Brain pericyte (primary cell): ENCODE measurements at places on chromosomes 1 and 21.

- no peak for DNase-seq
Observed at GRCh38 chr1:154779551-154780189, 90.4 kb downstream of the KCNN3 start.

DNA sequence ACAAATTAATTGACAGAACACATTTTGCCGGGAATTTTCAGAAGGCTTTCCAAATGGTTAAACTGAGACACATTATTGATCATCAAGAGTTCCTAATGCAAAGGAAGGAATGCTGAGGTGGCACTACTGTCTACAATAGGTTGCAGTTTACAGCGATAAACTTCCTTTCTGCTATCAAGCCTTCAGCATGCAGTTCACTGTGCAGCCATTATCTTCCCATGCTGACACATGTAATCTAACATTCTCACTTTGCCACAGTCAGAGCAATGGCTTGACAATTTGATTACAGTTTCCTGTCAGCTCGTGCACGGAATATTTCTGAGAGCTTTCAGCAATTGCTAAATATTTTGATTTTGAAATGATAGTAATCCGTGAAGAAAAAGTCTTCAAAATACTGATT is 166.9 kb upstream of the PRMT6 start:
- no peak for DNase-seq

DNA sequence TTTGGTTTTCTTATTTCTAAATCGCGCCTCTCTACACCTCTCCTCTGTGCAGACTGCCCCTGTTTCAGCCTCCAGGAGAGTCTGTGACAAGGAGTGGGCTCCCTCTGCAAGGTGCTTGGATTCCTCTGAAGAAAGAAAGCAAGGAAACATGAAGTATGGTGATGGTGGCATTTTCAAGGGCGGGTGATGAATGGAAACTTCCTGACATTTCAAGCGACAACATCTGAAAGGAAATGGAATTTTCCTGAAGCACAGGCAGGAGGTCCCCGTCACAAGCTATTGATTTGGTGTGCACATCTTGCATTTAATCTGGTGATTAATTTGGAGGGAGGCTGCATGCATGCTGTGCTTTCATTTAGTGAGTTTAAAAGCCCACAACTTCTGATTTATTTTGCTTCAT is 164.6 kb upstream of the FGGY start:
- no peak for DNase-seq

DNA sequence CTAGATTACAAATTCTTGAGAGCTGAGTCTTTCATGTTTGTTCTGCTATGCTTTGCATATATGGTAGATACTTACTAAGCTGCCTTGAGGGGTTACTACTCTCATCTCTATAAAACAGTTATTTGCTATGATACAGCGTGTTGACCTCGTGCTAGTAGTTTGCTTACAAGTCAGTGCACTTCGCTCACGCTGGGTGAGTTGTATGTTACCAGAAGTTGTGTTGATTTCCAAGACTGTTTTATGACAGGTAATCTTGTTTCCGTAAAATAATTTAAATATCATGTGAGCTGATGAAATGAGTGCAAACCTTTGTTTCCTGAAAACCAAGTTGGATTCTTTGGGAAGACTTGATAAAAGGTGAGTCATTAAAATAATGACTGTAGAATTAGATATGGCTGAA is 7.3 kb downstream of the MRPS6 start:
- DNase-seq: no peak

- no peak for DNase-seq
Observed at GRCh38 chr1:245488346-245489129, 333.8 kb downstream of the KIF26B start.

GRCh38 chr1:52416811-52417210 is 12.4 kb downstream of the PRPF38A start:
- DNase-seq: no peak

- DNase-seq: no peak
Observed at GRCh38 chr1:187038784-187039183, 210.0 kb downstream of the PLA2G4A start.

GRCh38 chr1:81254560-81254959 is 546.2 kb upstream of the ADGRL2 start:
- DNase-seq: no peak

- no peak for DNase-seq
Observed at GRCh38 chr1:174871886-174872285, 127.9 kb upstream of the CACYBP start.

DNA sequence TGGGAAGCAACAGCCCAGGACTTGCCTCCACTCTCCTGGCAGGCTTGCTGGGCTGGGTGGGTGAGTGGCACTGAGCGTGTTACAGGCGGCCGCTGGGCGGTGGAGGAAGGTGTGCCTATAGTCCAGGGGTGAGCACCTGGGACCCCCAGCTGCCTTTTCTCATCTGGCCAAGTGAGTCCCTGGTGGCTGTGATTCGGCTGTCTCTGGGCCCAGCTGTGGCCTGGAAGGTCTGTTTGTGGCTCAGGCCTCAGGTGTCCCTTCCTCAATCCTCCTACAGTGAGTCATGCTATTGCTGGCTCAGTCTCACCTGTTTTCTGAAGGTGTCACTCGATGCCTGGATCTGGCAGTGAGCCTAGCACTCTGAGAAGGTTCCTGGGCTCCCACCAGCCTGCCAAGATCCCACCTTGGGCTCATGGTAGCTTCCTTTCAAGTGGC is 564.2 kb downstream of the PTPRU start:
- DNase-seq: no peak

DNA sequence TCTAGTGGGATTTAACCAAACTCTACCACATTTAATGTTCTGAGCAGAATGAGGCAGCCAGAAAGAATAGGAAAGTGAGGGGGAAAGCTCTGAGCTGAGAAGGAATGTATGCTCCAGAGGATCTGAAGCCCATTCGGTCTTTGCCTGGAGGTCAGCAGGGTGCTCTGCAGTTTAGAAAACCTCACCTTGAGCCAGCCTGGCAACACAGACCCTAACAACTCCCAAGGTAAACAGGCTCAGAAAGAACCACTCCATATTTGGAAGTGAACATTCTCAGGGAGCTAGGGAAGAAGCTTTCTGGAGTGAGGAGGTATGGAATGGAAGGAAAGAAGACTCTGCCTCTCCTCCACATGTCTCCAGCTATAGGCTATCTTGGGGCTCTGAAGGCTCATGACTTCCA is 398.8 kb downstream of the SEC16B start:
- no peak for DNase-seq

GRCh38 chr1:243315893-243316292 is 60.1 kb downstream of the SDCCAG8 start:
- DNase-seq: no peak

GRCh38 chr1:23149114-23149513 is 19.5 kb downstream of the LUZP1 start:
- DNase-seq: no peak

DNA sequence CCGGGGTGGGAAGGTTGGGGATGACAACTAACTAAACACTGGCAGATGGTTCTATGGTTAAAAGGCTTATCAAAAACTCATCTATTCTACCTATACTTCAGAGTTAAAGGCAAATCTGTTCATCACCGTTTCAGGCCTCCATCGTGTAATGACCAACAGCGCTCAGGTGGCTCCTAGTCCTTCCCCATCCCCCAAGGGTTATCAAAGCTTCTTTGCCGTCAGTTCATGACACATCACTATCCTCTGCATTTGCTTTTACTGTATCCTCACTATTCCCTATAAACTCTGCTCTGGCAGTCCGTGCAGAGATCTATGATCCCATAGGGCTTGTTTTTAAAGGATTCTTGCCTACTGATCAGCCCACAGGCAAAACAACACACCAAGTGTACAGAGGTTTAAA is 8.2 kb downstream of the HMGN1 start:
- DNase-seq: no peak

DNA sequence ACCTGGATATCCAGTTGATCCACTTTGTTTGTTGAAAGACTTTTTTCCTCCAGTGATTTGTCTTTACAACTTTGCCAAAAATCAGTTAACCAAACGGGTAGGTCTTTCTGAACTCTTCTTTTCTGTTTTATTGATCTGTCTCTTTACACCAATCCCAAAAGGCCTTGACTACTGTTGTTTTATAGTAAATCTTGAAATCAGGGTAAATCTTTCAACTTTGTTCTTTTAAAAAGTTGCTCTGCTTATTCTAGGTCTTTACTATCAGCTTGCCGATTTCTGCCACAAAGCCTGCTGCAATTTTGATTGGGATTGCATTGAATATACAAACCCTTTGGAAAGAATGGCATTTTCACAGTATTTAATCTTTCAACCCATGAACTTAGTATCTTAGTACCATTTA is 66.6 kb downstream of the ITSN1 start:
- no peak for DNase-seq

GRCh38 chr1:12094180-12094579 is 31.1 kb downstream of the TNFRSF8 start:
- DNase-seq: no peak

DNA sequence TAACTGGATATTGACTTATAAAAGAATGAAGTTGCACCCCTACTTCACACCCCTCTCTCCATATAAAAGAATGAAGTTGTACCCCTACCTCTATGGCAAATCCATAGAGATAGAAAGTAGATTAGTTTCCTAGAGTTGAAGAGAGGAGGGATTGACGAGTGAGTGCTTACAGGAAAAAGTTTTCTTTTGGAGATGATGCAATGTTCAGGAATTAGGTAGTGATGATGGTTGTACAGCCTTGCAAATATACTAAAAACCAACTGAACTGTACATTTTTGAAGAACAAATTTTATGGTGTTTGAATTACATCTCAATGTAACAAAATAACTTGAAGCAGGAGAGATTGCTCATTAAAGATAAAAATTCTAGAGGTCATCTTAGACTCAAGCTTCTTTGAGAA is 272.9 kb downstream of the GPR52 start:
- DNase-seq: no peak

- DNase-seq: no peak
Observed at GRCh38 chr1:226702318-226702956, 36.6 kb downstream of the ITPKB start.

GRCh38 chr1:111378791-111379190 is 48.7 kb downstream of the OVGP1 start:
- DNase-seq: no peak

DNA sequence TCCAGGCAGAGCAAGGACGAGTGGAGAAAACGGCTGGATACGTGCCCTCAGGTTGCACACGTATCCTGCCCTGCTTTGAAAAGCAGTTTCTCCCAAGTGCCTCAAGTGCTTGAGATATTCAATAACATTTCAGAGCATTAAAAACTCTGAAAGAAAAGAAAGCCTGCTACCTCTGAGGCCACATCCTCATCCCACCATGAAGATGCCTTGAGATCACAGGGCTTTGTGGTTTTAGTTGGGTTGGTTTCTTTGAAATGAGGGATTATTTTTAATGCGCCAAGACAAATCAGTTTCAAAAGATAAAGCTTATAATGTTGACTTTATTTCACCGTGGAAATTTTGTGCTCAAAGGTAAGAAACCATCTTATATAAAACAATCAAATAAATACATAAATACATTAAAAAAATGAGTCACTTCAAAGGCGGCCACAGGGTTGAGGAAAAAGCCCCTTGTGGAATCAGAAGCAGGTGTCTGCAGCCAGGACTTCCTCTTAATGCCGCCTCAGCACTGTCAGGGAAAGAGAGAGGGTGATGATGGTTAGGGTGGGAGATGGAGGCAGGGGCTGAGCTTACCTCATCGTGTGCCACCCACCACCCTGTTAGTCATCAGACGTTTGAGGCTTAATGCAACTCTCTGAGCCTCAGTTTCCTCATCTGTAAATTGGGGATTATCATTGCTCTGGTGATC is 1.4 kb downstream of the NPPB start:
- DNase-seq: no peak
